ENCODE measurements at places on chromosomes 3 and 15.

- DNase-seq: no peak
These were observed 45.0 kb downstream of the ZMAT3 start for GRCh38 chr3:179026636-179027035.

DNA sequence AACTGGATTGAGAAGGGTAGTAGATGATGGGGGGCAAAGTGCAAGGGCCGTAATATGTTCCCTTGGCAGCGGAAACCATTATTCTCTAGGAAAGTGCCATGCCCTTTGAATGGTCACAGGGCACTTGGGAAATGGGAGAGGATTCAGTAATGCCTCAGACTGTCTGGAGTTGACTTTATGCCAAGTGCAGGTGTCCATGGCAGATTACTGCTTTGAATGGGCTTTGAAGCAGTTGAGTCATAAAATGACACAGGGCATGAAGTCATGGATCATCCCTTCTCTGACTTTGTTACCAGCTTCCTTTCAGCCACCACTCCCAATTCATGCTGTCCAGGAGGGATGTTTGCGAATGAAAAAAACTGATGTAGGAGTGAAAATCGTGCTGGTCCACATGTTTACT, 20.1 kb downstream of the AADACL2 start:
- no peak for DNase-seq

DNA sequence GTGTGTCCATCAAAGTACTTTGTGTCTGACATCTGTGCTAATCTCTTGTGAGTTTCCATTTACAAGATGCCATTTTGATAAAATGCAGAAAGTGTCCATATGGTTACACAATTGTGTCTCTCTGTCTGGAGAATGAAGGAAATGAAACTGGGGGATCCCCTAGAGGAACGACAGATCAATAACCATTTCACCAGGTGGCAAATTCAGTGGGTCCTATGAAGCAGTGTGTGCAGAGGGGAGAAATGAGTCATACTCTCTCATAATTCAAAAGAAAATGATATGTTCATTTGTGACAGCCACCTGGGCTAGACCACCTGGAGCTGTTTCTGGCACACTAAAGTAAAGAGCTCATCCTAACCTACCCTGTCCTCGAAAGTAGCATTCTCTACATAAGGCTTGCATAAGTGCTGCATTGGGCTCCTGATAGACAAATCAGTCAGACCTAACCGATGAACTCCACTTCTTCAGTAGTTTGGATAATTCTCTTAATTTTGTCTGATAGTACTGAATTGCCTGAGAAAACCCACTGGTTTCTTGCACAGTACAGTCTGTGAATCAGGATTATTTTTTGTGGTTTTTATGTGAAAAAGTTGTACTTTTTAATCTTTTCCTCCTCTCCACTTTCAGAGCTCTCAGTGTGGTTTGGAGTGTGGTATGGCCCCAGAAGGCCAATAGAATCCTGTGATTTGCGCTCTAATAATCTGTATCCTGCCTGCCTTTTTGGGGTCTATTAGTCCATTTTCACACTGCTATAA, 10.3 kb upstream of the CD47 start:
- no peak for DNase-seq

DNA sequence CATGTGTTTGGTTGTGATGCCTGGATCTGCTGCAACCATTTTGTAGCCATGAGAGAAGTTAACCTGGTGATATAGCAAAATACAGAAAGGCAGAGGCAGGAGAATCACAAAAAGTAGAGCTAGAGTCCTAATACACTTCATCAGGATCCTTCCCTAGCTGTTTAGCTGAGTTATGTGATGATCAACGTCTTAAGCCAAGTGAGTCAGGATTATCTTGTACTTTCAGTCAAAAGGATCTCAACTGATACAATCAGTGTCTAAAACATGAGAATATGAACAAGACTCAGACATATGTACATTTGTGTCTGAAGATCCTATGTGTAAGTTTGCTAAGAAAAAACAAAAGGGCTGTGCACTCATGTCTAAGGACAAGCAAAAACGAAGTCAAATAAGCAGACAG, 236.9 kb downstream of the NTRK3 start:
- DNase-seq: no peak

GRCh38 chr15:82393671-82394070, 35.9 kb upstream of the GOLGA6L9 start:
- DNase-seq: no peak

DNA sequence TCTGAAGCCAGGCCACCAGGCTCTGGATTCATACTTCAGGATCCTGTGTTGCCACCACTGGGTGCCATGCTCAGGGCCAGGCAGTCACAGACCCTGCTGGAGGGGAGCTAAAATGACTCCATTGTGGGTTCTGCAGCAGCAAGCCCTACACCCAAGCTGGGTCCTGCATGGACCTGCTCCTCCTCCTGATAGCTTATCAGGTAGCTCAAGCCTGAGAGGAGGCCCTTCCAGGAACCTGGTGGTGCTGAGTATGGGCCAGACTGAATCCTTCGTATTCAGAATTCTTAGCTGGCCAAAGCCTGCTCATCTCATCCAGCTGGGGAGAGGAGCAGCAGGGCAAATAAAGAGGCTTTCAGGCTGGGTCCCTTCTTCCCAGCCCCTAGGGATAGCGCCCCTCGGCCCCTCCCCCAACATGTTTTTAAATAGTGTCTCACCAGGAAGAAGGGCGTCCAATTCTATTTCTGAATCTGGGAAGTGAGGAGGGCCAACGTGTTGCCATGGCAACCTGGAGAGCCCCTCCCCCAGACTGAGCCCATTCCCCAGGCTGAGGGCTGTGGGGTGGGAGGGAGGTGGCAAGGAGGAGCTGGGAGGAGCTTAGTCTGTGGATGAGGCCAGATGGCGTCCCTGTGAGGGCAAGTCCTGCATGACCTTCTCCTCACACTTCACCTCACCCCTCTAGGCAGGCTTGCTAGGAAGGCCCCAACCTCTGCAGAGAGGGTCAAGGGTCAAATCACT, 11.0 kb upstream of the CAMKV start:
- no peak for DNase-seq

GRCh38 chr3:113264283-113265131, 53.1 kb downstream of the BOC start:
- no peak for DNase-seq

DNA sequence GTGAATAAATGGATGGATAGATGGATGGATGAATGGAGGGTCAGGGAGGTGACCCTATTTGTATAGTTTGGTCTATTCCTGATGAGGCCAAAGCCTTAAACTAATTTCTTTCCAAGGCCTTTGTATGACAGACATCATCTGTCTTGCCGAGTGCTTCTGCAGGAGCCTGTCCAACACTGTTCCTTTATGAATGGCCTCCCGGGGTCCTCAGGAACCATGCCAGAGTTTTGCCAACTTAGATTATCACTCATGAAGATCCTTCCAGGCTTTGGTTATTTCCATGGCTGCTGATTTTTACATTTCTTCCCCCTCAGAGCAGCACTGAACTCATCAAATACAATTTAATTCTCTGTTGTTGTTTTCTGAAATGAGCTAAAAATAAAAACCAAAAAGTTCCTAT, 133.0 kb upstream of the SOX2 start:
- DNase-seq: no peak
